ENCODE measurements at places on chromosomes 1 and 21.
A peak's percentile ranks its signal among the peaks of the same experiment; 100 is the strongest.

GRCh38 chr21:31667132-31667531 lies 7.6 kb downstream of the SOD1 start:
- DNase-seq = no peak

GRCh38 chr1:176801514-176802020 lies 338.6 kb downstream of the PAPPA2 start:
- DNase-seq = no peak

DNA sequence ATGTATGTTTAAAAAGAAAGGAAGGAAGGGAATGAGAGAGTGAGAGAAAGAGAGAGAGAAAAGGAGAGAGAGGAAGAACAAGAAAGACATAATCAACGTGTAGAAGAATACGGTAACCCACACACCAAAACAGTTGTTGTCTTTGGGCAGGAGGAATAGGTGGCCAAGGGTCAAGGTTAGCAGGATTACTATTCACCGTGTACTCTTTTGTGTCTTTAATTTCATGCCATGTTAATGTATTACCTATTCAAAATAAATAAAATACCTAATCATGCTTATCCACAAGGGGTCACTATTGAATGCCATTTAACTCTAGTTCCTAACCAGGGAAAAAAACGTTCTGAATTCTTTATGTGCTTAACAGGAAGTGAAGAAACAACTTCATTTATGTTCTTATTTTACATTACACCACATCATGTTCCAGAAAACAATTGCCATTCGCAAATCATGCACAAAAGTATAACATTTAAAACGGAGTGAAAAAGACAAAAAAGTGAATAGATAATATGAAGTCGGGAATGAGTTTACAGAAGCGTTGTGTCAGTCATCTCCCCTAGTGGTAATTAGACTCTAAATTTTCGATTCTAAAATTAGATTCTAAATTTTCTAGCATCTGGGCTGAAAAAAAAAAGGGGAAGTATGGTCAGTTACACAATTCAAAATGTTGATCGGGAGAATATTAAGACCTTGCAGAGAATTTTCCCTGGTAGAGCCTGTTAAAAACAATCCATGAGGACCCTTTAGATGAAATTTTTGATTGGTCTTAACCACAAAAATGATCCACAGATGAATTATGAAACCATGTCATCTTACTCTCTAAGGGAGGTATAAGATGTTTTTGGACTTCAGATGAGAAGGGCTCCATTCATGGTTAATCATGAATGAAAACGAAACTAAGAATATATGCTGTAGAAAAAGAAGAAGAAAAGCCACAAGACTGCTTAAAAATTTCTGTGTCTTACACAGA lies 700 bp upstream of the KMO start:
- no peak for DNase-seq

DNA sequence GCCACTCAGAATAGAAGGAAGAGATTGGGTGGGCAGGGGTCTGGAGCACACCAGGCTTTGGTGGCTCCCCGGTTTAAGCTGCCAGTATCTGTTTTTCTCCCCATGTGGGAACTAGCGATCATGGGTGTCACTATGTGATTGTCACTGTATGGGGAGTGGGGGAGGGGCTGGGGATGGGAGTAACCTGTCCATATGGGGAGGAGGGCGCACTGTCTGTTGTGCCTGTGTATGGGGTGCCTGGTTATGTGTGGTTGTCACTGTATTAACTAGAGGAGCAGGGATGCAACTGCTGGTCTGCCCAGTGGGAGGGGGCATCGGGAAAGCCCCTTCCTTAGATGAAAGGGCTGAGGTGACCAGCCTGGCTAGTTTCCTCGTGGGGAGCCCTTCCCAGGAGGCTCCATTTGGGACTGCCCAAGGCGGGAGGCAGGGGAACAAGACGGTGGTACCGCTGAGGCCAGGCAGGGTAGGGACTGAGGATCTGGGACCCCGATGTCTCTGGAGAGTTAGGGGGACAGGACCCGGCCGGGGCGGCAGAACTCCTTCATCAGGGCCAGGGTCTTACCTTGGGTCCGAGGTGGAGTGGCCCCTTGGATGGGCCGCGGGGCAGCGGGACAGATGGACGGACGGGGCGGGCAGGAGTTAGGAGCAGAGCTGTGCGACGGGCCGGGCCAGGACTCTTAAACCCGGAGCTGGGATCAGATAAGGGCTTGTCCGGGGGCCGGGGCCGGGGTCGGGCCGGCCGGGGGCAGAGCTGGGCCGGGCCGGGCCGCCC lies at the start of gene KCNJ10:
Gene KCNJ10 (minus strand): TSS at position 701 of the 772 bp plus-strand sequence. CDS start 27,628 bp downstream, outside the sequence.
- no peak for DNase-seq

DNA sequence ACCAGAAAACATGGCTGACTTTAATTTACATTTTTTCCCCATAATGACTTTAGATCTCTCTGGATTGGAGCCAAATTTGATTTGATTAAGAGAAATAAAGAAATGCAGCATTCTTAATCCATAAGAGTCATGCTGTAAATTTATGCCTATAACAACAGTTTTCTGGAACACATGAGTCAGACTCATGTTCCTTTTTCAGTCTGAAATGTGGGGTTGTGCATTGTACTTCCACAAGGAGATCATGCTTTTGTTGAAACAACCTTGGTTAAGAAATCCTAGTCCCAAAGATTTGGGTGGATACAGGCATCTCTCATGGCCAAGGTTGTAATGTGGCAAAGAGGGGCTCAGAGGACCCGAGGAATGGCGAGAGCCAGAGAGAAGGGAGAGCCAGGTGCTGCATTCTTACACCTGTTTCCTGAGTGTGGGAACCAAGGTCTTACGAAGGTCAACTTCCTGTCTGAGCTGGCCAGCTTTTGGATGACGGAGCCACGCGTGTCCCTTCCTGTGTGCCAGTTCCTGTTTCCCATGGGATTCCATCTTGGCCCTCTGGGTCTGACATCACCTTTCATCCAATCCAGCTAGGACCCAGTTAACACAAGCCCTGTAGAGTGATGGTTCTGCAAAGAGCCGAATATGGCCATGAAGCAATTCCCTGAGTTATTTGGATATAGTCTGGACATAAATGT lies 23.1 kb downstream of the CLDN14 start:
- DNase-seq = no peak

DNA sequence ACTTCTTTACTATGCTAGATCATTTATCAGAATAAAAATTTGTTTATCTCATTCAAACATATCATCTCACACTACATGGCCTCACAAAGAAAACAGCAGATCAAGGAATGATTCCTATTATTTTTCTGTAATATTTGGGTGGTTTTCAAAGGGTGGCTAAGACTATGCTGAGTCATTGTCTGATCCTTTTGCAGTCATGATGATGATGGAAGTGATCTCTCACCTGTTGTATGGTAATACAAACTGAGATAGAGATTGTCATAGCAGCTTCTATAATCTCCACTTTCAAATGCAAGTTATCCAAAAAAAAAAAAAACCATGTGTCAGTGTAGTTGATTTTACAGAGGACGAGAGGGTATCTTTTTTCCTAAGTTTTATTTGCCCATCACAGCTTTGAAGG lies 37.2 kb upstream of the GBP5 start:
- no peak for DNase-seq

GRCh38 chr1:159663552-159663951 lies 50.8 kb downstream of the CRP start:
- DNase-seq = no peak

GRCh38 chr1:66282343-66282852 lies 251.6 kb upstream of the SGIP1 start:
- DNase-seq = peak; percentile 25

GRCh38 chr21:44943686-44944550 lies 4.1 kb downstream of the SLX9 start:
- DNase-seq = no peak

DNA sequence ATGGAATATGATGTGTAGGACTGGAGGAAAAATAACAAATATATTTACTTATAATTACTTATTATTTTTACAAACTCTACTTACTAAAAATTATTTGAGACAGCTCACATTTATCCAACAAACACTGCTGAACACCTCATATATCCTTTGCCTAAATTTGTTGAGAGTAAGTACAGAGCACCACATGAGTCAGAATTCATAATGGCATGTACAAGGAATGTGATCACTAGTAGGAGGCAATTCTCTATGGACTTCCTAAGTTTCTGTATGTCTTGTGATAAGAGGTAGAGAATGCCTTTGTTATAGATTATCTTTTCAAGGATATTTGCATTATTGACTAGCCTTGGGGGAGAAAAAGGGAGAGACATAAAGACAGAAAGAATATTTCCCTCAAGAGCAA lies 8.2 kb upstream of the ST6GALNAC3 start:
- no peak for DNase-seq

DNA sequence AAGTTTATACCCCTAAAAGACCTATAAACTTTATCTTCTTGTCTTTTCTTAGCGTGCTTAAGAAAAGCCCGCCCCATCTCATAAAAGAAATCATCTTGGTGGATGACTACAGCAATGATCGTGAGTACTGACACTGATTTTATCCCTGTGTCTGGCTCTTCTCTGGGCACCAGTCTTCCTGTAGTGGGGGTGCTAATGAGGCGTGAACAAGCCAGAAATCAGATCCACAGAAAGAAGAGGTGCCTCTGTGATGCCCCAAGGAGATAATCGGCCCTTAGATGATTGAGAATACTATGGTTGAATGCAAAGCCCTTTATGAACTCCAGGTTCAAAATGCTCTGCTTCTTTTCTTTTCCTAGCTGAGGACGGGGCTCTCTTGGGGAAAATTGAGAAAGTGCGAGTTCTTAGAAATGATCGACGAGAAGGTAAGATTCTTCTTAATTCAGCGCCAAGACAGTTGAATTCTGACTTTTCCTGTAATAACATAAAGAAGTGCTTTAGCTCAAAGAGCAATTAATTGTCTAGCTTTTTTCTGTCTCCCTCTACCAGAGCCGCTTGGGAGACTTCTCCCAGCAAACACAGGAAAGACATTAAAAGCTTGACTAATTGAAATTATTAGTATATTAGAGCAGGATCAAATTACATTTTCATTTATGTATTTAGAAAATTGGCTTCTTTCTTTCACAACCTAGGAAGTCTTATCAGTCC lies 169.4 kb downstream of the GALNT2 start:
- DNase-seq = no peak

DNA sequence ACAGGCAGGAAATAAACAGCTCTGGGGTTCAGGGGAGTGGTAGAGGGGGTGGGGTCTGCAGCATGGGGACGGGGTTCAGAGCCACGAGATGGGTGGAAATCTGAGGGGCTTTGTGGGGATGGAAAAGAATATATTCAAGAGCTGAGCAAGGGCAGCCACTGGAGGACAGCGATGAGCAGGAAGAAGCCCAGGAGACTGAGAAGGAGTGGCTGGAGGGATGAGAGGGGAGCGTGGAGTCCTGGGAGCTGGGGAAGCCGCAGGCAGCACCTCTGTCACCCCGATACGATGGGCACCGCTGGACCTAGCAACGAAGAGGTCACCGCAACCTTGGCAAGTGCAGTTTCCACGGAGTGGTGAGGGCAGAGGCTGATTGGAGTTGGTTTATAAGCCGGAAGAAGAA lies 10.0 kb upstream of the KCNAB2 start:
- DNase-seq = no peak

GRCh38 chr1:205927247-205927646 lies 16.0 kb downstream of the SLC26A9 start:
- no peak for DNase-seq

DNA sequence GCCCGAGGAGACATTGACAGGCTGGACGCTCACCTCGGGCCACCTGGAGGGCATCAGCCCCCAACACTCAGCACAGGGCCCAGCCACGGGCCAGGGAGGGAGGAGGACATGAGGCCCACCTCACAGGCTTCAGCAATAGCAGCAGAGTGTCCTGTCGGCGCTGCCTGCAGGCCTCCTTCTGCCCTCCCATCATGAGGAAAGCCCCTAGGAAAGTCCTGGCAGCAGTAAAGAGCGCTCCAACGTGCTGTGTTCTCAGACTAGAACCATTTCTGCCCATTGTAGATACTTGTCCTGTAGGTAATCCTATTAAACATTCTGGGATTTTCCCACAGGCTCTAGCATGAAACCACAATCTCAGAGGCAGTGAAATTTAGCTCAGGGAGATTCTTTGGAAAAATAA lies 62.0 kb upstream of the GALNT2 start:
- DNase-seq = no peak

Measured in activated effector memory CD4-positive, alpha-beta T cell treated with Interleukin-2 at 50 U/mL for 16 hours (primary cell).